ENCODE measurements at places on chromosomes 7 and 10.

GRCh38 chr7:139271718-139272628 lies 40.9 kb downstream of the UBN2 start:
- no peak for DNase-seq

- no peak for DNase-seq
Measured at GRCh38 chr7:35336444-35336843, 82.5 kb upstream of the TBX20 start.

DNA sequence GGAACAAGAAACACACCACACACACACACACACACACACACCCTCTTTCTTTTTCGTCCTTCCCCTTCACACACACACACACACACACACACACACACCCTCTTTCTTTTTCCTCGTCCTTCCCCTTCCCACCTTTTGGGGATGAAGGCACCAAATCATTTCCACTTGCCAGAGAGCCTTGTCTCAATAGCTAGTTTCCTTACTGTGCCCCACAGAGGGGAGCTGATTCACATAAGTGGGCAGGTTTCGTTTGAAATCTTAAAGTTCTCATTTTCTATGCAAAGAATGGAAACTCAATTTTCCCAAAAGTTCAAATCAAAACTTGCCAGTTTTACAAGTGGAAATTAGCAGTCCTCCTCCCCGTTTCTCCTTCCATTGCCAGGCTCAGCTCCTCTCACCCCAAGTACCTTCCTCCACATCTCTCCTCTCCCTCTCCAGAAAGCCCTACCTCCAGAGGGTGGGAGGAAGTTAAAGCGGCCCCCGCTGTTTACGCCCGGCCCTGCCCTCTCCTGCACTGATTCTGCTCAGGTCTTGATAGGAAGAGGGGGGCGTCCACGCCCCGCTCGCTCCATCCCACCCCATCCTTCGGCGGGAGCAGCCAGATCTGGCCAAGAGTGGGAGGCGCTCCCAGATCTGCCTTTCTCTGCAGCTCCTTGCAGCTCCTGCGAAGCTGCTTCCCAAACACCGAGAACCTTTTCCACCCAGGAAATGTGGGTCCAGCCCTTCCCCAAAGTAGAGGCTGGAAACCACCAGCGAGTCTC lies 1.3 kb downstream of the CTTNBP2 start:
- DNase-seq = no peak

DNA sequence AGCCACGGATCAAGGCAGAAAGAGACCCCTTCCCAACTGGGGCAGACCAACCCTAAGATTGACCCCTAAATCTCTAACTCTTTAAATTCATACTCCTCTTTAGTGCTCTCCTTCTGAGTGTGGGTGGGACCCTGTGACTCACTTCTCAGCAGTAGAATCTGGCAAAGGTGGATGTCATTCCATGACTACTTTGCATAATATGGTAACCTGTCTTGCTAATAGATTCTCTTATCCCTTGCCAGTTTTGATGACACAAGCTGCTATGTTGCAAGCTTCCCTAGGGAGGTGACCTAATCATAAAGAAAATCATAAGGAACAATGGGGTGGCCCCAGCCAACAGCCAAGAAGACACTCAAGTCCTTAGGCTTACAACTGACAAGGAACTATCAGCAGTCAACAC lies 155.4 kb upstream of the VWC2 start:
- no peak for DNase-seq

- DNase-seq = no peak
Measured at GRCh38 chr10:16822726-16823360, 5.6 kb upstream of the RSU1 start.

DNA sequence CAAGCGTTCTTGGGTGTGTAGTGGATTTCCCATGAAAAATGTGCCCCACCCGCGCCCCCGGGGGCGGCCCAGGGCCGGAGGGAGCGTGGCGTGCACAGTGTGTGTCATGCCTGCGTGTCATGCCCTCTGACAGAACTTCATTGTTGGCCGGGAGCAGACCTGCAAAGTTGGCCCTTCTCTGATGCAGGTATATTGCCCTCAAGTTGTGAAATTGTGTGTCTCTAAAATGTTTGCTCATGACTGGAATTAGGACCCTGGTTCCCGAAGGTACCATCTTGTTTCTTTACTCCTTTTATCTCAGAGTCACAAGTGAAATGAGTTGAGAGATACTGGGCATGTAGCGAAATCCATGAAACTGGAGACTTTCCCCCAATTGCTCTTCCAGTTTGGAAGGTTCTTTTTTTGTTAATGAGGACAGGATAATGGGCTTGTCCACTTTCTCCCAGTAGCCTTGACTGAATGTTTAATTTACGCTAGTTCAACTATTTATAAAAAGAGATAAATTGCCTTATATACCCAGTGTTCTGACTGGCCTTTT lies 26.2 kb downstream of the ADK start:
- peak; percentile 53 for DNase-seq

Data from cardiac fibroblast (primary cell).